Activated CD4-positive, alpha-beta T cell treated with anti-CD3 and anti-CD28 coated beads, Interleukin-2, amount 50 U/mL, for 4 hours (primary cell): ENCODE measurements at places on chromosomes 16 and 17.

DNA sequence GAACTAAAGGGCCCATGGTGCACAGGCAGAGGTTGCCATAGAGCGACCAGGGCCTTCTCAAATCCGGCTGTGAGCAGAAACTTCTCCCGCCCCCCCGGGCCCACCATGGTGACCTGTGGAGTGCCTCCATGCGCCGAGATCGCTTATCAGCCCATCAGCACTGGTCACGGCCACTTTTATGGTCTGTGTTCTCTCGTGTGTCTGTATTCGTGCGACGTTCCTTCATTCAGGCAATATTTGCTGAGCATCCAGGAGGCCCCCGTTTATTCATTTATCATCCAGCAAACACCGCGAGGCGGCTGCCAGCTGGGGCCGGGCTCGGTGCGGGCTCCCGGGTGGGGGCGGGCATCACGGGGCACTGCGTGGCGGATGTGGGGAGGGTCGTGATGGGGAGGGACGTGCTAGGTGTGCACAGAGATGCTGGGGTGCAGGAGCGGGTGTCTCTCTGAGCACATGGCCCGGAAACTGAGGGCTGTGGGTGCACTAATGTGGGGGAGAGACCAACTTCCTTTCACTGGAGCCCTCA is 88.0 kb upstream of the CBX4 start:
- no peak for DNase-seq

DNA sequence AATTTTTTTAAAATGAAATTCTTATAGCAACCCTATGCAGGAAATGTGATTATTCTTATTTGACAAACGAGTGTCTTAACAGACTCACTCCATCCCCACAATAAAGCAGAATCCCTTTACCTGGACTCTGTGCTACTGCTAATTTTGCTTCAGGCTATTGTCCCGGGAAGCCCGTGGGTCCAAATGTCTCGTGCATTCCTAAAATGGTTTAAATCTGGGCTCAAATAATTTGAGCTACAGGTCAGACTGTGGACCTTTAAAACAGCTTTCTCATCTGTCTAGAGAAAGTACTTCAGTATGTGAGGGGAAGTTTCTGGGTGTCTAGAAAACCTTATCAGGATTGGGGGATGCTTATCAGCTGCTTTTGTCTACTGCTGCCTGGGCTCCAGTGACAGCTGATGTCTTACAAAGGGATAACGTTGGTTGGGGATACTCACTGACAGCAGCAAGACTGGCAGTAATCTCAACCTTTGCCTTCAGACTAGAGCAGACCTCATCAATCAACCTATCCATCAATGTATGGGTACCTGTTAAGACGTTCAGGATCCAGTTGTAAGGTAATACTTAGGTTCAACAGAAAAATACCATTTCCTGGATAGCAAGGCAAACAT is 197.9 kb upstream of the CDH11 start:
- no peak for DNase-seq

DNA sequence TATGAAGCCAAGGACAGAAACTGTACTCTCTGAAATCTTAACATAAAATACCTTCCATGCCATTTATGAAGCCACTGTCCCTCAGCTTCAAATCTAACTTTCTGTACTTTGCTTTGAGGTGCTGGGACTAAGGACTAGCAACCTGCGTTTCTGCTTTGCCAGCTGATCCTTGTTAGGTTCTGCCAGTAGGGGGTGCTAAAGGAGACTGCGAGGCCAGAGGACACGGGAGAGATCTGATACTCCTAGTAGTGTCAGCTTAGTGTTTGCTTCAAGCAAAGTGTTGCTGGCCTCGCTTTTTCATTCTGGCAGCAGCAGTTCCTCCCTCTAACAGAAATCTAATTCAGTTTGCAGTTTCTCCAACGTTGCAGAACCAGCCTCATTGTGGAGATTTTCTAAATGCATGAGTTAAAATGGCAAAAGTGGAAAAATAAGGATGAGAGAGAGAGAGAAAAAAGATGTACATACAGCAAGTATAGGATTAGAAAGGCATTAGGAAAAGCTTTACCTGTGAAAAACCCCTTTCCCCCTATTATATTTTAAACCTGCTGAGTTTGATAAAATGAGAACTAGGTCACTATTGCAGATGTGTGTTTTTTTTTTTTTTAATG is 297.5 kb downstream of the CA10 start:
- no peak for DNase-seq

DNA sequence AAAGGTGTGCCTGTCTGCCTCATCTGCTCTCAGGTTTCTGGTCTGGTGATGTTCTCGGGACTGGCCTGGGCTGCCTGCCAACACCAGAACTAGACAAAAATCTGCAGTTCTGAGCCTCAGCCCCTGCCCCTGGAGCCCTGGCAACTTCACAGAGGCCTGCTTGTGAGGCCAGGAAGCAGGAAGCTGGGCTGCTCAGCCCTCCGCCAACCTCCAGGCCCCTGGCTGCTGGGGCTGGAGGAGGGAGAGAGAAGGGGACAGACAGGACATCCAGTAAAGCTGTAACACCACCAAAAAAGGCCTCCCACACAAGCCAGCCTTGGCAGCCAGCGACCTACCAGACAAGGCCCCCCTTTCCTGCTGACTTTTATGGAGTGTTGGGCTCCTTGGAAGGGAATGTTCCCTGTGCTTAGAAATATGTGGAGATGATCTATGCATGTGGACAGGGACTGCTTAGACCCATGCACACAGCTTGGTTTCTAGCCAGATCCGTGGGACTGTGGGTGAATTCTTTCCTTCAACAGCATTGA is 157.6 kb downstream of the XYLT1 start:
- no peak for DNase-seq

GRCh38 chr17:78763561-78763960 is 18.5 kb downstream of the CYTH1 start:
- no peak for DNase-seq

DNA sequence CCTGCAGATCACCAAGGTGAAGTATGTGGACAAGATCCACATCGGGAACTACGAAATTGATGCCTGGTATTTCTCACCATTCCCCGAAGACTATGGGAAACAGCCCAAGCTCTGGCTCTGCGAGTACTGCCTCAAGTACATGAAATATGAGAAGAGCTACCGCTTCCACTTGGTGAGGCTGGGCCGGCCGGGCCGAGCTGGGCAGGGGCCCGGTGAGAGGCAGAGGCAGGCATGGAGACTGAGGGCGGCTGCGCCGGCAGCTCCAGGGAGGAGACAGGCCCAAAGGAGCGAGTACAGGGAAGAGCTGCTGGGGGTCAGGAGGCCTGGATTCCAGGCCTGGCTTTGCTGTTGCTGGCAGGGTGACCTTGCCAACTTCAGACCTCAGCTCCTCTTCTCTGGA is 8.3 kb downstream of the PRSS8 start:
- DNase-seq = no peak

DNA sequence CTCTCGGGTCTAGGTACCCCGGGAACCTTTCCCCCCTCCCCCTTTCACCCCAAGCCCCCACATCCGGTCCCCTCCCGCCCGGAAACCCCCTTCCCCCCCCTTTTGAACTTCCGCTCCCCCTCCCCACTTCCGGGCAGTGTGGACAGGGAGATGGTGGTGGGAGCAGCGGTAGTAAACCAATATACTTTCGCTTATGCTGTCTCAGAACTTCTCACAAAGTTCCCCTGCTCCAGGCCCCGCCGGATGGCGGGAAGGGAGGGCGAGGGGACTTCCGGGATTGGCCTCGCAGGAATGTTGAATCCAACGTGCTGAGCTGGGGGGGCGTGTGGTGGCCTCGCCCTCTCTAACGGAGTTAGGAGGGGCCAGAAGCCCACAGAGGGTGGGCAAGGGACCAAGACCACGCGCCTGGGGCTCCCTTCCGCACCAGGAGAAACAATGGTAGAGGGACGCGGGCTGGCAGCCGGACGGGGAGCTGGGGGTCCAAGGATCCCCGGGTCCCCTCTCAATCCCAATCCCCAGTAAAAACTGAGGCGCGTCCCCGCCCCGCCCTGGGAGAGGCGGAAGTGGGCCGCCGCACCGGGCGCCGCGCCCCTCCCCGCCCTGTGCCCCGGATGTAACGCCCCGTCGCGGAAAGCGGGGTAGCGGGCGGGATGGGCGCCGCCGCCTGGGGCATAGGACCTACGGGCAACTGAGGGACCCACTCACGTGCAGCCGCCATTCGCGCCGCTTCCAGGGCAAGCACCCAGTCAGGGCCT is 742 bp downstream of the PFN1 start:
- peak; percentile 52 for DNase-seq

- DNase-seq = no peak
Measured at GRCh38 chr17:8128125-8128784, 4.3 kb upstream of the HES7 start.

DNA sequence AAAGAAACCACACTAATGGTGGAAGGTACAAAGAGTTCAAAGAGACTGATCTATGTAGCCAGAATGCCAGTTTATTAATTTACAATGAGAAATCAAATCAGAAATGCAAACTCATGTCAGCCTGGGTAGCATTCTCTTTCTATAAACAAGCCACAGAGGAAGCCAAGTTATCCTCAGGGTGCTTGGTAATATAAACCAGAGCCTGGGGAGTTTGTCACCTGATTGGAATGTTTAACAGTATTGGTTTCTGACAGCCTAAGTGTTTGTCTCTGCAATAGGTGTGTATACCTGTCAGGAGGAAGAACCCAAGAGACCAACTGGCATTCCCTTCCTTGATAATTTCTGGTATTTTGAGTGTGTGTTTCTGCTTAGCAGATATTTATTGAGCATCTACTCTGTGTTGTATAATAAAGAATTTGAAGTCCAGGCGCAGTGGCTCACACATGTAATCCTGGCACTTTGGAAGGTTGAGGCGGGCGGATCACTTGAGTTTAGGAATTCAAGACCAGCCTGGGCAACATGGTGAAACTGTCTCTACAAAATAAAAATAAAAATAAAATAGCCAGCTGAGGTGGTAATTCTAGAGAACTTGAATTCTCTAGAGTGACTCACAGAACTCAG is 3.1 kb upstream of the C17orf58 start:
- DNase-seq = no peak

DNA sequence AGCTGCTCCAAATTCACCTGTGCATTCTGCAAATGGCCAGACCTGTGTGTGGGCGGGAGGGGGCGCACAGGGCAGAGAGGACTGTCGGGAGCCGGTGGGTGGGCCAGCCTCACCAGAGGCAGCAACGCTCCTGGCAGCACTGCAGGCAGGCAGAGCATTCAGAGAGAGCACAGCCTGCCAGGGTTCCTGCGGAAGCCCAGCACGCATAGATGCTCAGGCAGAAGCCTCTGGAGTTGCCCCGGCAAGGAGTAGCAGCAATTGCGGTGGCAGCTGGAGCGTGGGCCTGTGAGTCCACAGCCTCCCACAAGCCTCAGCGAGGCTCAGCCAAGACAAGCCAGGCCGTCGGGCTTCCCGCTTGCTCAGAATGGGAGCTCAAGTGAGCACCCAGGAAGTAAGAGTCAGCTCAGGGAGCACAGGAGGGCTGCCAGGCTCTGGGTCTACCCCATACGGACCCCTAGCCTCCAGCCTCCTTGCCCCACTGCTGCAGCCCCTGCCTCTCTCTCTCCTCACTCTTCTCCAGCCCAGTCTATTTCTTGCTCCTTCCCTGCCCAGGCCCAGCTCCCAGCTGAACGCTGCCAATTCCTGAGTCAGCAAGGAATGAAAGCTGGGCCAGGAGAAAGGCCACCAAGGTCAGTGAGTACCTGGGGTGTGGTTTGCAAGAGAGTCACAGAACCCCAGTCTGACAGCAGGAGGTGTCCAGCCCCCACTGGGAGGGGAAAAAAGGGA is 9.6 kb downstream of the EMC6 start:
- DNase-seq = no peak

- DNase-seq = no peak
Measured at GRCh38 chr16:31754998-31755615, 118.5 kb upstream of the ZNF267 start.

DNA sequence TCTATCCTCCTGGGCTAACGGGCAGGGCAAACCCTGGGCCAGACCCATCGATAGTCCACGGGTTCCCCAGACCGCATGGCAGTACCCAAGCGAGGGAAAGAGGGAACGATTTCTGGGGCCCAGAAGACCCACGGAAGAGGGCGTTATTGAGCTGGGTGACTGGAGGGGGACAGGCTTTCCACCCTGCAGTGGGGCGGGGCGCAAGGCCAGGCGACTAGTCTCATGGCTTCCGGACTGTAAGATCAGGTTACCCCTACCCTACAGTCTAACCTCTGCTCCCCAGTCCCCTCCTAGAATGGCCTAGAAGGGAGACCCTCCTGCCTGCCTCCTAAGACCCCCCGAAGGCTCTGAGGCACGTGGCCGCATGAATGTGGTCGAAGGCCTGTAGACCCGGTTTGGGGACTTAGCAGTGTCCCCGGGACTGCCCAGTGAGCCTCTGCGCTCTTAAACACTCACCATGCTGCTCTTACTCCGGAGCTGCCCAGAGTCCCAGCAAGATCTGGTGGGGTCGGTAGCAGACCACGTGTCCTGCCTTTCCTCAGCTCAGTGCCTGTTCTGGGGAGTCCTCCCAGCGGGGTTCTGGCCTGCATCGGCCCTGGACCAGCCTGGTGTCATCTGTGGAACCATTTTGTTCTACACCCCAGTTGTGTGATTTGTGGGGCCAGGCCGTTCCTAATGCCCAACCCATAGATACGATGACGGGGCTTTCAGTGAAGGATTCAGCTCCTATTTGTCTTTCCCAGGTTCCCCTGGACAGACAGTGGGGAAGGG is 13.2 kb upstream of the AURKB start:
- DNase-seq = peak; percentile 38

DNA sequence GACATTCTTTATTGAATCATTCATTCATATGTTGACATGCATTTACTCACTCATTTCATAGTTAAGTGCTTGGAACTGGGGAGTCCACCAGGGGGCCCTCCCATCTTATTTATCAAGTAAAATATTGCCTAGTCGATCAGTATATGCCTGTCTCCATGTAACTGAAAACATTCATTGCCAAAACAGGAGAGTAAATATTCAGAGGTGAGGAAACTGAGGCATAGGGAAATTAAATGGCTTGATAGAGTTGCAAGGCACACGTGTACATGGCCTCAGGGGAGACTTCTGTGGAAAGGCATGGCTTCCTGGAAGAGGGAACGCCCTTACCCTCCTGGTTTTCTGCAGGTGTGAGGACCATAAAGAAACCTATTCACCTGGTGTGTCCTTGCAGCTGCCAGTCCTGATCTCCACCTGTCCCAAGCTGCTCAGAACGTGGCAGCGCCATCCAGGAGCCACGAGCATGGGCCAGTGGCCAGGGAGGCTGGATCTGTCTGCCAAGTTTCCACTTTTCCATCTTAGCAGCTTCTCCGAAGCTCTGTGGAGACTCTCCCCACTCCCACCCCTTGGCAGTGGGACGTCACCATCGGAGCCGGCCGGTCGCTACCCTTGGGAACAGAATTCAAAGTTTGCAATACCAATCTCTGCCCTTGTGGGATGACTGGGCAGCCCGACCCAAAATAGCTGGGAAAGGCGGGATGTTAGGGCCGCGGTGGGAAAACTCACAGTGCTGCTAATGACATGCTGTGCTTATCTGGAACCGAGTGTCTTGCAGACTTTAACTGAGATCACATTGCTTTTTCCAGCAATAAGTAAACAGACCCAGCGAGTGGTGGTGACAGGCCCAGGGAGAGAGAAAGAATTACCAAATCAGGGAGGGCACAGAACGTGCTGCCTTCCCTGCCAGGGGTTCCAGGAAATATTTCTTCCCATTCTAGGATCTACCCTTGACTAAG is 4.1 kb upstream of the C1QTNF1 start:
- DNase-seq = peak; percentile 44

GRCh38 chr16:57897996-57898395 is 72.9 kb downstream of the CNGB1 start:
- DNase-seq = no peak
